ENCODE measurements at places on chromosomes 7 and 10. TPM values are rescaled to one million over a fixed set of nuclear protein-coding genes. Genes with fewer than 3 reads are reported as not detected.

- DNase-seq = no peak
Observed at GRCh38 chr7:5230265-5231067, 40.4 kb downstream of the WIPI2 start.

GRCh38 chr10:76309741-76310587 lies 878.5 kb downstream of the LRMDA start:
- DNase-seq = no peak

- DNase-seq = no peak
Observed at GRCh38 chr10:61399406-61399805, 53.8 kb downstream of the TMEM26 start.

GRCh38 chr10:49308881-49309280 lies 9.9 kb downstream of the C10orf71 start:
- no peak for DNase-seq

GRCh38 chr10:70306181-70306705 lies 22.4 kb upstream of the NPFFR1 start:
- DNase-seq = no peak

GRCh38 chr7:94129443-94130140 lies 125.4 kb upstream of the BET1 start:
- DNase-seq = no peak

- no peak for DNase-seq
Observed at GRCh38 chr10:68828833-68829232, 1.5 kb downstream of the STOX1 start.

GRCh38 chr7:129906700-129907099 lies 46.1 kb downstream of the UBE2H start:
- no peak for DNase-seq

GRCh38 chr7:124459101-124460055 lies 306.2 kb downstream of the GPR37 start:
- DNase-seq = no peak

- no peak for DNase-seq
Observed at GRCh38 chr7:8018961-8019360, 50.4 kb downstream of the GLCCI1 start.

GRCh38 chr10:131654471-131655087 lies 246.2 kb upstream of the PPP2R2D start:
- no peak for DNase-seq

DNA sequence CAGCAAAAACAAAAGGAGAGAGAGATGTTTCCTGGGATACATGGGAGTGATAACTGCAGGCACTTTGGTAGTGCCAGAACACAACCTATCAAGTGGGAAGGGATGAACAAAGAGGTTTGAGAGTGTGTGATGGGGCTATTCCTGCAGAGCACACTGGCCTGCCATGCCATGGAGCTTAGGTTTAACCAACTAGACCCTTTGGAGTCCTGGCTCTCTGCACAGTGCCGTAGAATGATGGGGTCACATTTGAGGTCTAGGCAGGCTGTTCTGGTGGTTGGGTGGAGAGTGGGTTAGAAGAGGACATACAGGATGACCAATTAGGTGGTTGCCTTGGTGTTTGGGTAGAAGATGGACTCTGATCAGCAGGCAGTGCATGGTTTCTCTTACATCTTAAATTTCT lies 101.9 kb upstream of the HABP2 start:
- no peak for DNase-seq

GRCh38 chr7:99143853-99144672 lies at the start of gene SMURF1:
Gene SMURF1 (minus strand): TSS chr7:99144108. CDS start chr7:99143780, 328 bp downstream.
- DNase-seq = peak; percentile 94

GRCh38 chr7:134458341-134458805 lies 527 bp downstream of the AKR1B1 start:
- peak; percentile 72 for DNase-seq

- DNase-seq = peak; percentile 66
Observed at GRCh38 chr7:51160990-51161615, 155.5 kb downstream of the COBL start.

- no peak for DNase-seq
Observed at GRCh38 chr7:140053812-140054539, 8.8 kb downstream of the PARP12 start.

DNA sequence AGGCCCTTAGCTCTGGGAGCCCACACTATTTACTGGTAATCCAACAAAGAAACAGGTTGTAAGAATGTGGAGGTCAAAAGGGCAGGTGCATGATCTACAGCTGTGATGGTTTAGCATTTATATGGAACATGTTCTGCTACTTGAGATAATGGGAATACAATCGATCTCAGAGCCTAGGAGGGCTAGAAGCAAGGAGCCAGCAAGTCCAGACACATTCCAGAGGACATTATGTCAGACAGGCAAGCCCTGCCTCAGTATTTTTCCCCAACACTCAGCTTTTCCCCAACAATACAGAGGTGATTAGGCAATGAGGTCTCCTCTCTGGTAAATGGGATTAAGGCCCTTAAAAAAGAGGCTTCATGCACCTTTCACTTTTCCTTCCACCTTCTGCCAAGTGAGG lies 21.4 kb upstream of the GNAT3 start:
- no peak for DNase-seq

- DNase-seq = no peak
Observed at GRCh38 chr10:1120306-1120705, 64.1 kb downstream of the WDR37 start.

- DNase-seq = no peak
Observed at GRCh38 chr7:123348690-123349089, 148.9 kb upstream of the SLC13A1 start.

- DNase-seq = no peak
Observed at GRCh38 chr7:2196381-2197378, 36.1 kb downstream of the MAD1L1 start.

DNA sequence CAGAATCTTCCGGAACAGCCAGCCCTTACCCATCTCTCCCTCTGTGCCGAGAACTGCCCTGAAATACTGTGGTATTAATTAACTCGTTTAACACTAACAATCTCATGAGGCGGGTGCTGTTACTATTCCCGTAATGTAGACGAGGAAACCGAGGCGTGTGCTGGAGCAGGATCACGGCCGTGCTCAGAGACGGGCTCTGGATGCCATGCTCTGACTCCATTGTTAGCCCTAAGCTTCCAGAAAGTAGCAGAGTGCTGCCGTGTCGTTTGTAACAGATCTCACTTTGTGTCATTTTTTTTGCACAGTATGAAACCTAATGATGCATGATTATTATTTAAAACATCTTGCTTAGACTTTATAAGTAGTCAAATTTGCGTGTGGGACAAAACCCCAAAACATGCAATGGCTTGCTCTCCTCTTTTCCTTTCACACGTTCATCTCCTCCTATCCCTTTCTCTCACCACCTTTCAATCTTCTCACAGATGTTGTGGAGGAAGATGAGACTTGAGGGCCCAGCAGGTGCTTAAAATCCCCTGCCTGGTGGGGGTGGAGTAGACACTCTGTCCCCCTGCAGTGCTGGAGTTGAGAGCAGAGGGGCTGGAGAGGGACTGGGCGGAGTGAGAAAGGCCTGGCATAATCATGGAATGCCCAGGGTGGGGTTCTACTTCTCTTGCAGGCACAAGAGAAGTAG lies 482 bp upstream of the ACTR3C start:
- no peak for DNase-seq

DNA sequence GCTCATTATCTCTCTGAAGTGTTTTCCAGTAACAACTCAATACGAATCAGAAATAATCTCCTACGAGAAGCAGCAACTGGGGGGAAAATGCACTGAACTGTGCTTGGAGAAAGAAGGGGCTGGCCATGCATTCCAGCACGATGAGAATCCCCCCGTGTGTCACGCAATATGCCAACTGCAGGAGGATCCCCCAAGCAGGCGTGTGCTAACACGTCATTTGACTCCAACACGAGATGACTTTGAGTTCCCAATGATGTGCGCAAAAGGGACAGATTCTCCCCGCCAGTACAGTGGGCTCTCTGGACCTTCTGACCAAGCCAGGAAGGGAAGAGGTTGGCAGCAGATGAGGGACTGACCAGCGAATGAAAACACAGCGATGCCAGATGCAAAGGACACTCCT lies 105.5 kb downstream of the KCNMA1 start:
- no peak for DNase-seq

DNA sequence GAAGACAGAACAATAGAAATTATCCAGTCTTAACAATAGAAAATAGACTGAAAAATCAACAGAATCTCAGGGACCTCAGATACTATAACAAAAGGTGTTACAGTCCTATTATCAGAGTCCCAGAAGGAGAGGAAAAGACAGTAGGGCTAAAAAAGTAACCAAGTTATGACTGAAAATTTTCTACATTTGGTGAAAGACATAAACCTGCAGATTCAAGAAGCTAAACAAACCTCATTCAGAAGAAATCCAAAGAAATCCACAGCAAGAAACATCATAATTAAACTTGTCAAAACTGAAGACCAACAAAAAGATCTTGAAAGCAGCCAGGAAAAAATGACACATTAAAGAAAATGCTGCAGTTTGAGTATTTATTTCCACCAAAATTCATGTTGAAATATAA lies 41.9 kb downstream of the HECTD2 start:
- DNase-seq = no peak

- no peak for DNase-seq
Observed at GRCh38 chr7:1254281-1255079, 21.8 kb downstream of the UNCX start.

- no peak for DNase-seq
Observed at GRCh38 chr7:96388166-96388565, 66.3 kb upstream of the SLC25A13 start.

DNA sequence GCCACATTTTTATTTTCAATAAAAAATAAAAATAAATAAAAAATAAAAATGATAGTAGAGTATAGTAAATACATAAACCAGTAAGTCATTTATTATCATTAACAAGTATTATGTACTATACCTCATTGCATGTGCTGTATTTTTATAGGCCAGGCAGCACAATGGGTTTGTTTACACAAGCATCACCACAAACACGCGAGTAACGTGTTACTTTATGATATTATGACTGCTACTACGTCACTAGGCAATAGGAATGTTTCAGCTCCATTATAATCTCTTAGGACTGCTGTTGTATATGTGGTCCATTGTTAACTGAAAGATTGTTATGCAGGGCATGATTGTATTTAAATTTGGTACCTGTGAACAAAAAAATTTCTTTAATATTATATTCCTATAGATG lies 20.8 kb upstream of the SDHAF3 start:
- DNase-seq = no peak

- no peak for DNase-seq
Observed at GRCh38 chr7:90250601-90251303, 5.8 kb downstream of the CFAP69 start.

DNA sequence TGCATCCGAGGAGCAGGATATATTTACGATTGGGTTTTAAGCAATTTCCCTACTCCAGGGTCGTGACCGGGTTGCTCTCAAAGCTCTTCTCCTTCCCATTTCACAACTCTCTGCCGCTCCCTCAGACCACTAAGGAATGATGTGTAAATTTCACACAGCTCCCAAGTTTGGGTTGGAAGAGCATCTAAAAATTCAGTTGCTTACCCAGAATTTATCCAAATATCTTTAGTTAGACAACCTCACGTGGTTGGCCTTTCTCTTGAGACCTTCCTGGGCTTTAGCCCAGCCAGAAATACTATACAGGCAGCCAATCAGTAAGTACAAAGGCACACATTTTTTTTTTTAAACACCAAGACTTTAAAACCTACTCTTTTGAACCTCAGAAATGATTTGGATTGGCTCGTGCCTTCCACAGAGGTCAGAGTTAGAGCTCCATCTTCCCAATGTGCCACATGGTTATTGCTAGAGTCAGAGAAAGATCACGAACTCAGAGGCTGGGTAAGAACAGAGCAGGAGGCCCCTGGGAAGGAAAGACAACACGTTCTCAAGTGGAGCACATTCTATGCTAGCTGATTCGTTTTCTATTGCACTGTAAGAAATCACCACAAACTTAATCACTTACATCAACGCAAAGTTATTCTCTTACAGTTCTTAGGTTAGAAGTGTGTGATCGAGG lies 335.4 kb upstream of the MGMT start:
- no peak for DNase-seq

GRCh38 chr10:43929122-43929521 lies 280.4 kb upstream of the ZNF32 start:
- DNase-seq = no peak

DNA sequence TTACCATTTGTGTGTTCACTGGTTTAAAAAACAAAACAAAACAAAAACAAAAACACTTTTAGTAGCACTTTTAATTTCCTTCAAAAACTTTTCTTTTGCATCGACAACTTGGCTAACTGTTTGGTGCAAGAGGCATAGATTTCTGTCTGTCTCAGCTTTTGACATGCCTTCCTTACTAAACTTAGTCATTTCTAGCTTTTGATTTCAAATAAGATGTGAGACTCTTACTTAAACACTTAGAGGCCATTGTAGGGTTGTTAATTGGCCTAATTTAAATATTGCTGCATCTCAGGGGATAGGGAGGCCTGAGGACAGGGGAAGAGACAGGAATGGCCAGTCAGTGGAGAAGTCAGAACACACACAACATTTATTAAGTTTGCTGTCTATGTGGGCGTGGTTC lies 66.3 kb downstream of the AVL9 start:
- DNase-seq = no peak

- DNase-seq = no peak
Observed at GRCh38 chr10:118729641-118730258, 25.0 kb downstream of the CACUL1 start.

DNA sequence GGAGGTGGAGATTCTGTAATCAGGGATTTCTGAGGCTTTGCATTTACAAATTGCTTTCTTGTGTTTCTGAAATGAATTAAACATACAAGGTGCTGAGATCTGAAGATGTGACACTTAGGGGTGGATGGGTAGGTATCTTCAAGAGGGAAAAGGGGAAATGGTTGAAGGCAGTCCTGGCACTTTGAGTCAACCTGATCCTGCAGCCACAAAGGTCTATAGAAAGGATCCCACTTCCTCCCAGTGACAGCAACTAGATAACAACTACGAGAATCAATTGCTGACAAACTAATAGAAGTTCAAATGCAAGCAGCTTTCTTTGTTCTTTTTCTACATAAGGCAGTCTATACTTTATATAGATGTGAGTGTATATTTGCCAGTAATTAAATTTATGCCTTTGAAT lies 553.3 kb downstream of the MDFIC start:
- no peak for DNase-seq

GRCh38 chr10:102422545-102423129 lies 2.0 kb downstream of the FBXL15 start:
- DNase-seq = peak; percentile 75

- no peak for DNase-seq
Observed at GRCh38 chr10:121292321-121292720, 305.9 kb downstream of the FGFR2 start.

- DNase-seq = no peak
Observed at GRCh38 chr10:9036711-9037204, 982.3 kb downstream of the GATA3 start.

HOXA3 gene
- total RNA-seq = not detected

TMEM229A gene
- total RNA-seq = not detected

APBB1IP gene
- 88.7 TPM for total RNA-seq

INHBA gene
- total RNA-seq = not detected

TLL2 gene
- not detected for total RNA-seq

POM121 gene
- 60.9 TPM for total RNA-seq

SPDYE1 gene
- total RNA-seq = 0.11 TPM

MYPN gene
- total RNA-seq = not detected

HYAL4 gene
- not detected for total RNA-seq

NPC1L1 gene
- total RNA-seq = not detected

OR2A42 gene
- total RNA-seq = not detected

AGAP9 gene
- total RNA-seq = 4.3 TPM

SFRP5 gene
- total RNA-seq = 0.22 TPM

RUFY2 gene
- 22.6 TPM for total RNA-seq

RAMP3 gene
- total RNA-seq = not detected

OR2A12 gene
- total RNA-seq = not detected

CALHM2 gene
- 117 TPM for total RNA-seq

PON1 gene
- not detected for total RNA-seq

All from activated naive CD8-positive, alpha-beta T cell treated with anti-CD3 and anti-CD28 coated beads, Interleukin-2, amount 10 ng/mL, durations not matched to agents 7 days and 5 days (primary cell).